Breast epithelium (tissue), 4 donors: ENCODE measurements at places on chromosomes 3 and 15.

DNA sequence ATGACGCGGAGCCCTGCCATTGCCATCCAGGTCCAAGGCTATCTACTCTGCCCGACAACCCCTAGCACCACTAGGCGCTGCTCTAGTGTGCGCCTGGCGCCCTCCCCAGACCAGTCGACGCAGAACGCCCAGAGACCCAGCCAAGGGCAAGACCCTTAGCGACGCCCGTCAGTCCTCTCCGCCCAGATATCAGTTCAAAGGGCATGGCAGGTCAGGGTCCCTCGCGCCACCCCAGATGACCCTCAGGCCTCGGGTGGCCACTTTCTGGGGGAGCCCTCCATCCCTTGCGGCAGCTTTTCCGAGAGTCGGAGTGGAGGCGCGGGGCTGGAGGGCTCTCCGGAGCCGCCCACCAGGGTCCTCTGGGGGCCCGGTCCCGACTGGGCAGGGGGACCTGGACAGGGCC is 371 bp upstream of the CLSTN2 start:
- DNase-seq = no peak

- peak; percentile 84 for DNase-seq
These were observed 110.5 kb upstream of the ADAMTS9 start for GRCh38 chr3:64798316-64798715.

DNA sequence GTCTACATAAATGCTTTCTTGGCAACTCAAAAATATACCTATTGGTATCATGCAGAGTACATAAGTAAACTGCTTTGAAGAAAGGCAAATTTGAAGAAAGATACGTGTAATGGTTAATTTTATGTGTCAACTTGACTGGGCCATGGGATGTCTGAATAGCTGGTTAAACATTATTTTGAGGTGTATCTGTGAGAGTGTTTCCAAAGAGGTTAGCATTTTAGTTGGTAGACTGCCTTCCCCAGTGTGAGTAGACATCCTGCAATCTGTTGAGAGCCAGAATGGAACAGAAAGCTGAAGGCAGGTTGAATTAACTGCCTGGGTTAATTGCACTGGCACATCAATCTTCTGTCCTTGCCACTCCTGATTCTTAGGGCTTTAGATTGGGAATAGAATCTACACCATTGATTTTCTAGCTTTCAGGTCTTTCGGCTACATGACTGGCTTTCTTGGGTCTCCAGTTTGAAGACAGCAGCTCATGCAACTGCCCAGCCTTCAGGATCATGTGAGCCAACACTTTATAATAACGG is 98.3 kb downstream of the CMSS1 start:
- DNase-seq = no peak

DNA sequence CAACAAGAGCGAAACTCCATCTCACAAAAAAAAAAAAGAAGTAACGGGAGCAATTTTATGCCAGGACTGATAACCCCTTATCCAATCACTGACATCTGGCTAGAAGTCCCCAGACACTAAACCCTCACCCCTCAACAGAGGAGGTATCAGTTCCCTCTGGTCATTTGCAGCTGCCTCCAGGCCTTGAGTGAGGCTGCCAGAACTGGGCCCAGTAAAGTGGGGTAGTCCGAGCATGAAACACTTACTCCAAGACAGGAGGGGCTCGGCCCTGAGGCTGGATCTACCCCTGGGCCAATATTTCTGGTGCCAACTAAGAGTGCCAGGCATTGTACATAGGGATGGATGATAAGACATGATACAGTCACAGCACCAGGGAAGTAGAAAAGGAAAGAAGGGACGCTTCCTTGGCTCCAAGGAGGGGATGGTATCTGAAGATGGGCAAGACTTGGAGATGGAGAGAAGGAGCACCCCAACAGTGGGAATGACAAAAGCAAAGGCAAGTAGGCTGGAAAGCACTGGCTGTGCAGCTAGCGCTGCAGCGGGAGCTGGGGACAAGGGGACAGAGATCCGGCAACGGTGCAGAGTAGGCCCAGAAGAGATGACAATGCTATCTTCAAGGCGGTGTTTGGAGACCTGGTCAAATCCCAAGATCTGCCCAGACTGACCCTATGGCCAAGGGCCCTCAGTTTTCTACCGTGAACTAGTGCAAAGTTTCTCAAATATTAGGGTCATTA is 2.2 kb downstream of the XXYLT1 start:
- DNase-seq = no peak

GRCh38 chr3:119294696-119295671 is 801 bp downstream of the ARHGAP31 start:
- no peak for DNase-seq

DNA sequence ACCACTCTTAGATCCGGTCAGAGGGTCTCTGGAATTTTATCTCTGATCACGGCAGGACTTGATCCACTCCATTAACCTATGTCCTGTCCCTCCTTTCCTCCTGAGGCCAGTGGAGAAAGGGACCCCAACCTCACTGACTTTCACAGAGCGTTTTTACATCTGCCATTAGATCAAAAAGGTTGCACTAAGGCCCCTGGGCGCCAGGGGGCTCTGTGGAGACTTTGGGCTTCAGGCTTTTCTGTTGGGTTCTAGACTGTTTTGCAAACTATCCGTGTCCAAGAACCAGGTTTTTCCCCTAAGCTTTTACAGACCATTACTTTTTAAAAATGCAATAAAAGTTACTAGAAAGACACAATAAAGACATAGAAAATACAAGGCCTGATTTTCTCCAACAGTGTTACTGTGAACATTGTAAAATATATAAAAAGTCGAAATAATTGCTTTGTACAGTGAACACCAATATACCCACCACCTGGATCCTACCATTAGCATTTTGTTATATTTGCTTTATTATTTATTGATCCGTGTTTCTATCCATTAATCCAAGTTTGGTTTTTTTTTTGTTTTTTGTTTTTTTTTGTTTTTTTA is 159.7 kb downstream of the POLR2M start:
- no peak for DNase-seq

DNA sequence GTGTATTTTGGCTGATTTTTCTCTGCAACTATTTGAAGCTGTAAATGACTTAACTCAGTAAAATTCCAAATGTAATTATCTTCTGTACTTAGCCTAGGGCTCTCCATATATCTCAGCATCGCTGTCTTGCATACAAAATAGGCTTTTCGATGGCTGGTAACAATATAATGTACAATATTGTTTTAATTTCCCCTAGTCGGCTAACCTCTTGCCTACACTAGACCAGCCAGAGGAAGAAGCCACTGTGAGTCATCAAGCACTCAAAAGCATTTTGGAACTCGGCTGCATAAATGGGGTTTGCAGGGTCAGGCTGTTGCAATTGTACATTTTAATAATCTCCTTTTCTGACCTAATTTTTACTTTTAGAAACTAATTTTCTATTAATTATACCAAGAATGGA is 583.8 kb downstream of the FOXP1 start:
- DNase-seq = no peak

DNA sequence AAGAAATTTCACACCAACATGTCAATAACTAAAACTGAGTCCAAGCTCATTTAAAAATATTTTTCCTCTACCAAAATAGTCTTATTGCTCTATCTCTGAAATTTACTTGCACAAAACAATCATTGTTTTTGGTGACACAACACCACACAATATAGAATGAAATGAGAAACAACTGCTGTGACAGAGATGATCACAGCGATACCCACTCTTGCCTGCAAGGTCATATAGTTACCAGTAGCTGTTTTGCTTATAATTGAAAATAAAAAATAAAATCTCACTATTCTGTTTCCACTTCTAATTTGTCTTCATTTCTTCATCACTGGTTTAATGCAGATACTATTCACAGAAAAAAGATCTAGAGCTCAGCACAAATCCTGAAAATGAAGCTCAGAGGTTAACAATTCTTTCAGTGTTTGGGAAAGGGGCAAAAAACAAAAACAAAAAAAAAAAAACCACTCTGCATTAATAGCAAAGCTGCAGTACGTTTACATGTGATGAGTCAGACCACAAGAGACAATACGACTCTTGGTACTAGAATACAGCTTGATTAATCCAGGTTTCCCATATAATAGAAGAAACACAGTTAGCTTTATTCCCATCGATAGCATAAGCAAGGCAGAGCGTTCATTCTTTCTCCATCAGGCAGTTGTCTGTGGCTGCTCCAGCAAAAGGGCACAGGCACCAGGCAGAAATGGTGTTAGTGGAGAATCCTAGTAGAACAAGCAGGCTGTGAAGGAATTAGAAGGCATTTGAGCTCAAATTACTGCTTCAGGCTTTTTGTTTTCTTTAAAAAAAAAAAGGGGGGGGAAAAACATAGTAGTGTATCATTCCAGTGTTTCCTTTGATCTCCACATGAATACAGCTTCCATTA is 773 bp downstream of the ANKRD28 start:
- no peak for DNase-seq

DNA sequence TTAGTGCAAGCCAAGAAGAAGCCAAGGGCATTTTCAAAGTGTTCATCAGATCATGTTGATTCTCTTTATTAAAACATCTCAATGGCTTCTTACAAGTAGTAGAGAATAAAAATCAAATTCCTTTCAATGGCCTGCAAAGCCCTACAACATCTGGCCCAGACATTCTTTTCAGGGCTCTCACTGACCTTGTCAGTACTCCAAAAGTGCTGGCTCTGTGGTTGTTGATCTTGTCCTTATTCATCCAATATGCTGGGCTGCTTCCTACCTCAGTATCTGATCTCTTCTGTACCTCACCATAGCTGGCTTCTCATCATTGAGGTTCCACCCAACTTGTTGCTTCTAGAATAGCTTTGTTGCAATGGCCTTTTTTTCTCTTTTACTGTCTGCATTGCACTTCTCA is 74.0 kb upstream of the SAMMSON start:
- DNase-seq = no peak

GRCh38 chr3:34258271-34258998 is 460.0 kb downstream of the PDCD6IP start:
- no peak for DNase-seq

DNA sequence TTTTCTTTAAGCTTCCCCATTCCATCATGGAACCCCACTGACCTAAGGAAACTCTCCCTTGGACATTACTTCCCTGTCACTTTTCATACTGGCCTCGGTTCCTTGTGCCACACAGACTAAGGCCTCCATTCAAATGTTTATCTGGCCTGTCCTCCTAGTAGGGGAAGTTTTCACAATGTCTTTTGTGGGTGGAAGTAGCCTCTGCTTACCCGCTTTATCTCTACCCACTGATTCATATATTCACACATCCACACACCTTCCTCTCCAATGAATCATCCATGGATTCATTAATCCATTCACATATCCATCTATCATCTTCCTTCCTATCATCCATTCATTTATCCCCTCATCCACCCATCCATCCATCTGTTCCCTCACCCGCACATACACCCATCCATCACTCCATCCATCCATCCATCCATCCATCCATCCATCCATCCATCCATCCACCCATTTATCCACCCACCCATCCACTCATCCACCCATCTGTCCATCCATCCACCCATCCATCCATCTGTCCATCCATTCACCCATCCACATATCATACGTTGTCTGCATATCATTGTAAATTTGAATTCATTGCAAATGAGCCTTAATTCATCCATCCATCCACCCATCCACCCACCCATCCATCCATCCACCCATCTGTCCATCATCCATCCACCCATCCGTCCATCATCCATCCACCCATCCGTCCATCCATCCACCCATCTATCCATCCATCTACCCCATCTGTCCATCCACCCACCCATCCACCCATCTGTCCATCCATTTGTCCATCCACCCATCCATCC is 49.1 kb downstream of the IQSEC1 start:
- no peak for DNase-seq

GRCh38 chr3:124125315-124125714 is 133.4 kb upstream of the ROPN1 start:
- no peak for DNase-seq

DNA sequence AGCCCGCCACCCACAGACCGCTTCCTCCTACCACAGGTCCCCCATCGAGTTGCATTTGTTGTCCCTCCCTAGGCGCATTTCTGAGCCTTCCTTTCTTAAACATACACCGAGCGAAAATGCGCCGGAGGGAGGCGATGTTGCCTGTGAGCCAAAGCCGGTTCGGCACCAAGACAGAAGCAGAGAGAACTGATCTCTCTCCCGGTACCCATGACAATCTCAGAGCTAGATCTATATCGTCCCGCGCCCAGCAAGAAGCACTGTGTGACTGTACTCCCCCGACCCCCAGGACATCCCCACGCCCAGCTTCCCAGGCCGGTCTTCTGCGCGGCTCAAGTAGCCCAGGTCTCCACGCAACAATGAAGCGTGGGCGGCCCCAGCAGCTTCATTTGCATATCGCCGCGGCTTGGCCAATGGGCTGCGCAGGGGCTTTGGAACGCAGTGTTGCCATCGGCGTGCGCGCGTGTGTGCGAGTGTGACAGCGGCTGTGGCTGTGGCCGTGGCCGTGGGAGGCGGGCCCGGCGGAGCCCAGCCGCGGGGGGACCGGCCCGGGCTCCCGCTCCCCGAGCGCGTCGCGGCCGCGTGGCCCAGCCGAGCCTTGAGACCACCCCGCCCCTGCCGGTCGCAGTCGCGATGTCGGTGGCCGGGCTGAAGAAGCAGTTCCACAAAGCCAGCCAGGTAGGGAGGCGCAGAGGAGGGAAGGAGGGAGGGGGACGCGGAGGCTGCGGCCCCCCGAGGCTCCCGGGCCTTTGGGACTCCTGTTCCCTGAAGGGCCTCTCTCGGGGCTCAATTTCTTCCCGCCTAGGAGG is at the start of gene SH3GL3:
TSS of gene SH3GL3 (plus strand) at position 438 of the 806 bp plus-strand sequence. CDS start at position 631, 193 bp downstream.
- peak; percentile 76 for DNase-seq

DNA sequence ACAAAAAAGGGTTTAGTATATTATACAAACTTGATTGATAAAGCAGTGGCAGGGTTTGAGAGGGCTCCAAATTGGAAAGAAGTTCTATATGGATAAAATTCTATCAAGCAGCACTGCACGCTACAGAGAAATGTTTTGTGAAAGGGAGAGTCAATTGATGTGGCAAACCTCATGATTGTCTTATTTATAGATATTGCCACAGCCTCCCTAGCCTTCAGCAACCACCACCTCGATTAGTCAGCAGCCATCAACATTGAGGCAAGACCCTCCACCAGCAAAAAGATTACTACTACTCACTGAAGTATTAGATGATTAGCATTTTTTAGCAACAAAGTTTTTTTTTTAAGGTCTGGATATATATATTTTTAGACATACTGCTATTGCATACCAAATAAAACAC is 296.7 kb downstream of the CHST2 start:
- DNase-seq = no peak

DNA sequence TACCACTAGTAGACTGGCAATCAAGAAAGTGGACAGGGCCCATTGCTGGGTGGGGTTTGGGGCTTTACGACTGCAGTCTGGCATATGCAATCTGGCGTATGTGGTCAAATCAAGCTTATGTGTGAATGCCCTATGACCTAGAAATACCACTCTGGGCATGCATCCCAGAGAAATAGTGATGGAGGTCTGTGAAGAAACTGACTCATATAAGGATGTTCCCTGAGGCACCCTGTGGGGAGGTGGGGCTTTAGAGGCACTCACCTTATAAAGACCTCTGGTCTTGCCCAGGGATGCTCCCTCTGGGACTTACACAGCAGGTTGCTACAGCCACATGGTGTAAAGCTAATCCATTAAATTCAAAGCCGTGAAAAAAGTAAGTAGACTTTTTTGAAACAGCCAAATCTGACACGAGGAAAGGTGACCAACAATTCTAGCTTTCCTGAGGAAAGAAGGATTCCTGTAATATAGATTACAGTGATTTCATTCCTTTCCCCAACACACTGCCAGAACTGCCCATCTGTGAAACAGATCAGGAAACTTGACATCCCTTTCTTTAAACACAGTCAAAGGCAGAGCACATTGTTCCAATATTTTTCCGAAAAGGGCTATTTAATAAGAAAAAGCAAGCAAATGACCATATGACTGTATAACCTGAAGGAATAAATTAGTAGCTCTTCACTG is 13.6 kb downstream of the RARRES1 start:
- no peak for DNase-seq
